Kidney tubule cell (primary cell): ENCODE measurements at places on chromosomes 2 and 18.

GRCh38 chr18:11747731-11748130, 58.7 kb downstream of the GNAL start:
- DNase-seq, result no peak

DNA sequence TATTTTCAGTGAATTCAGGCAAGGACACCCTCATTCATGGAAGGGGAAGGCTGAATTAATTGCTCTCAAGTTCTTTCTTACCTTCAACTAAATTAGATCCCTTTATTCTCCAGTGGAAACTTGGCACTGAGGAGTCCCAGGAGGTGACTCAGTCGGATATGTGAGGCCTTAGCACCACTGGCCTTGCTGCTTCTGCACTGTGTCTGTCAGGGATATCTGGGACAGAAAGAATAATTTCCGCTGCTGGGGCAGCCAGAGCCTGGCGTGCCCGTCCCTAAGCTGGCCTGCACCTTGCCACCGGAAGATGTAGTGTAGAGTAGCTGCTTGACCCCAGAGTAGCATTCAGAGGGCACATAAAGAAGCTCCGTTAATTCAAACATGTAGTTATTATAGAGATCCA, 53.4 kb downstream of the LIMS1 start:
- DNase-seq, result peak; percentile 82

DNA sequence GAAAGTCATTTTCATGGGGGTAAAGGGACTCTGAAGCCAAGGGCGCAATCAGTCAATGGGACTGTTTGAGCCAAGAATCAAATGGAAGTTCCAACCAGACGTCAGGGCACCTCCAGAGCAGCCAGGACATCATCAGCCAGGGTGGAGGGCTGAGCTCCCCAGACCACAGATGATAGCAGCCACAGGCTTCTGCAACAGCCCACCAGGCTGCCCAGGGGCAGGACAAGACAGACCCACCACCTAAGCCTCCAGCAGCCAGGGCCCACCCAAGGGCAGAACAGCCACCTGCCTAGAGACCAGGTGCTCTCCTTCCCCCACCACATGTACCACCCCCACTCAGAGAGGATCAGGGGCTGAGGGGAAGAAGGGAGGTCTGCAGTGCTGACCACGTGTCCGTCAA, 53.8 kb upstream of the SLC66A3 start:
- DNase-seq, result no peak

GRCh38 chr2:218582076-218582475, 13.4 kb downstream of the CNOT9 start:
- DNase-seq, result peak; percentile 89

GRCh38 chr2:9665898-9666297, 35.1 kb upstream of the YWHAQ start:
- peak; percentile 68 for DNase-seq

GRCh38 chr2:114534116-114535084, 92.0 kb downstream of the DPP10 start:
- DNase-seq, result no peak

DNA sequence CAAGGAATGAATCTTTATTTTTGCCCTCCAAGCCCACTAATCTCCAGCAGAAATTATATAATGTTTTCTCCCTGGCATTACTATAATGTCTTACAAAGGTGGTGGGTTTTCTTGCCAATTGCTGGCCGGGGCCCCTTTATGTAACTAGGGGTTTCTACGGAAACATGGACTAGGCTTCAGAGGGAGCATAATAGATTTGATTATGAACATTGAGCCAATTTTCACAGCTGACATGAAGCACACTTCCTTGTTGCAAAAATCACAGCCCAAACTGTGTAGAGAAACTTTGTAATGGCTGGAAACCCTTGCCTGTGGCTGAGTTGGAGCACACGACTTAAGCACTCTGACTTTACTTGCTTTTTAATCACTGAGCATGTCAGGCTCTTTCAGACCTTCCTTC, 3.8 kb upstream of the CYRIA start:
- no peak for DNase-seq

DNA sequence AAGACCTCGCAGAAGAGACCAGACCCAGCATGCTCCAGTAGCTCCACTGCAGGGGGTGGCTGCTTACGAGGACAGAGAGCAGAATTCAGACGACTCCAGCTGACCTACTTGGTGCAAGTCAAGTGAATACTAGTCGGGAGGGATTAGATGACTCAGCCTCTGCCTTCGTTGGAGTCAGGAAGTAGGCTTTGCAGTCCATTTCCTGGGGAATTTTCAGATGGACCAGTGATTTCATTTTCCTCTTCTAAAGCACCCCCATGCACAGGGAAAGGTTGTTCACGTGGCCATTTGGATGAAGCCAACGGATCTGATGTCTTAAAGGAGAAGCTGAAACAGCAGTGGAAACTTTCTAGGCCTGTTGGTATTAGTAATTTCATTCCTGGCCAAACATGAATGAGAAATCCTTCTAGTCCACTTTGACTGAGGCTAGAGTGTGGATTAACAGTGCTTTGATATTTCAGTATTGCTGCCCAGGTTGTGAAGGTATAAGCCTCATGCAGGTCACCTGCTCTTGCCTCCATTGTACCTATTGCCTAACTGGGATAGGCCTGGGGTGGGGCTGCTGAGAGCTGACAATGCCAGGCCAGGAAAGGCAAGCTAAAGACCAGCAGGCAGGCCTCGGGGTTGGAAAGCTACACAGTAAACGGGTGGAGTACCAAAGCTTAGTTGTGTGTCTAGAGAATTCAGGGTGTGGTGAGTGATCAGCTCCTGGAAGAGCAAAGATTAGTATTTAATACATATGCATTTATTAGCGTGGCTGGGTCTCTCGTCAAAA, 117.6 kb upstream of the FOSL2 start:
- peak; percentile 100 for DNase-seq

GRCh38 chr2:108950369-108951135, 38.5 kb downstream of the EDAR start:
- no peak for DNase-seq

DNA sequence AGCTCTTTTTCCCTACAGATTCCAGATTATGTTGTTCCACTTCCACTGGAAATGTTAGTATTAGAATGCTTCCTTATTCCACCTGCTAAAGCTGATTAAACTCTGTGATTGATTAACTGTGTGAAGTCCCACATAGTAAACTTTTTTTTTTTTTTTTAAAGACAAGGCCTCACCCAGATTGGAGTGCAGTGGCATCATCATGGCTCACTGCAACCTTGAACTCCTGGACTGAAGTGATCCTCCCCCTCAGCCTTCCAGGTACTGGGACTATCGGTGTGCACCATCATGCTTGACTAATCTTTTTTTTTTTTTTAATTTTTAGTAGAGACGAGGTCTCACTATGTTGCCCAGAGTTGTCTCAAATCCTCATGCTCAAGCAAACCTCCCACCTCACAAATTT, 108.5 kb upstream of the RBMS1 start:
- peak; percentile 59 for DNase-seq

- no peak for DNase-seq
Measured at GRCh38 chr18:24027156-24027827, 12.7 kb downstream of the TTC39C start.

DNA sequence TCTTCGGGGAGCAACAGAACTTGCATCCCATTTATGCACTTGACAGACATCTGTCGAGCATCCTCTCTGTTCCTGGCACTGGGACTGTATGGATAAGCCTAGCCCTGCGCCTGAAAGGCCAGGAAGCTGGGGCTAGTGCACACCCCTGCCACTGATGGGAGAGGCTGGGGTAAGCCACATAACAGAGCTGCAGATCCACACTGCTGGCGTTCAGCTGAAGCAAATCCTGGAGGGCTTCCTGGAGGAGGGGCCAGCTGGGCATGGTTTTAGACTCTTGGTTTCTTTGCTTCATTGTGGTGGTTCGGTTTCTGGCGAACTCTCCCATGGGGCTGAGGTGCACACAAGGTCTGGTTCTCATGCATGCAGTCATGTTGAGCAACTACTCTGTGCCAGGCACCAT, 45.5 kb upstream of the FOSL2 start:
- DNase-seq, result no peak

DNA sequence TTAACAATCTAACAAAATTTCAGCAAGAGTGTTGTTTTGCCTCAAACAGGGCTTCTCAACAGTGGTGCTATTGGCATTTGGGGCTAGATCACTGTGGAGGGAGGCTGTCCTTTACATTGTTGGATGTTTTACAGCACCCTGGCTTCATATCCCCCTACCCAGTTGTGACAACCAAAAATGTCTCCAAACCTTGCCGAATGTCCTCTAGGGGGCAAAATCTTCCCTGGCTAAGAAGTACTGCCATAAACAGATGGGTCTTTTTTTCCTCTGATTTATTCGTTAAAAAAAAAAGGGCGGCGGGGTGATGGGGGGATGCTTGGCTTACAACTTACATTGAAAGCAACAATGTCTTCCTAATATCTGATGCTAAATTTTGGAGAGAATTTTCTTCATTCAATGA, 207.6 kb upstream of the CCDC150 start:
- DNase-seq, result peak; percentile 4

DNA sequence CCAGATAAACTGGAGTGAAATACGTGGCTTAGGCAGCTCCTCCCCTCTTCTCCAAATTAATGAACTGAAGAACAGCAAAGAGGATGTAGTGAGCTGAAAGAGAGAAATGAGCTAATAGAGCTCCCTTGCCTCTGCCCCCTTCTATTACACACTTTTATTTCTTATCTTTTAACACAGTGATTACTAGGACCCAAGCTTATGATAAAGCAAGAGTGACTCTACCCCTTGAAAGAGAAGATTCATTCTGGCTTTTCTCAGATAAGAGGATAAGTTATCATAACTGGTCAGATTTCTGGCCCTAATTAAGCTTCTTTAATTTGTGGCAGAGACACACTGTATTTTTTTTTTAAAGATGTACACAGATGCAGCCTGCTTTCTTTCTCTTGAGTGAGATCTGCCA, 102.2 kb downstream of the MSTN start:
- no peak for DNase-seq

DNA sequence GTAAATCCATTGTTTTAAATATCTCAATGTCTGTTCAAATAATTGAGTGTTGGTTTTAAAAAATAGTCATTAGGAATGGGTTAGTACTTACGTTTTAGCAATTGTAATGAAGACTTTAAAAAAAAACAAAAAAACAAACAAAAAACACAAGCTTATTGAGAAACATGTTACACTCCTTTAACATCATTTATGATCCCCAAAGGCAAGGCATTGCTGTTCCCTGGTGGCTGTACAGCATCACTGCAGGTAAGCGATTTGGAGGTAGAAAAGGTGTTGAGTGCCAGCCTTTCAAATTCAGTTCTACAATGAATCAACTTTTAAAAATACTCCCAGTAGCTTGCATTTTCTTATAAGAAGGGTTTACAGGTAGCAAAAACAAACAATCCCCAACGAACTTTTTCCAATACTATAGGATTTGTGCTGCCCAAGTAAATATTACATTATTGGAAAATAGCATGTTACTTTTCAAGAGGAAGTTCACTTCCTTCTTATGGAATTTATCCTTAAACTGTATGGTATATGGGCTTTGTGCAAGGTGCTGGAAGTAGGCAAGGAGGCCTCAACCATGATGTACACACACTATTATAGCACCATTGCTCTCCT, 27.5 kb downstream of the CNRIP1 start:
- peak; percentile 31 for DNase-seq

- no peak for DNase-seq
Measured at GRCh38 chr18:28952339-28952738, 775.4 kb upstream of the CDH2 start.

GRCh38 chr2:118046634-118047210, 32.9 kb upstream of the CCDC93 start:
- peak; percentile 53 for DNase-seq

- DNase-seq, result peak; percentile 54
Measured at GRCh38 chr18:22504251-22505030, 86.7 kb upstream of the CTAGE1 start.

DNA sequence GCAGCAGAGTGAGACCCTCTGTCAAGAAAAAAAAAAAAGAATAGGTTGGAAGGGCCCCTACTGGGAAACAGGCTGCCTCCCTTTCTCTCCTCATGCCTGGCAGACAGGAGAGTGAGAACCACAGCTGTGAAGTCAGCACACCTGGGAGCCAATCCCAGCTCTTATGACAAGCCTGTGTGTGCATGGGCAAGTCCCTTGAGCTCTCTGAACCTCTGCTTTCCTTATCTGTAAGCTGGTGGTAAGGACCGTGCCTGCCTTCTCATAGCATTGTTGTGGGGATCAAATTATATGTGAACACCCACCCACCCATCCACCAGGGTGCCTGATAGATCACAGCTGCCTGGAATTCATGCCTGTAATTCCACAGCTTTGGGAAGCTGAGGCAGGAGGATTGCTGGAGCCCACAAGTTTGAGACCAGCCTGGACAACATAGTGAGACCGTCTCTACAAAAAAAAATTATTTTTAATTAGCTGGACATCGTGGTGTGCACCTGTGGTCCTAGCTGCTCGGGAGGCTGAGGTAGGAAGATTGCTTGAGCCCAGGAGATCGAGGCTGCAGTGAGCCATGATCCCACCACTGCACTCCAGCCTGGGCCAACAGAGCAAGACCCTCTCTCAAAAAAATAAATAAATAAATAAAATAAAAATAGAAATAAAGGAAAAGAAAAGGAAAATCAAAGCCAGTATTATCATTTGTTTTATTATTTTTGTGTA, 66.9 kb upstream of the MCFD2 start:
- DNase-seq, result no peak

- no peak for DNase-seq
Measured at GRCh38 chr18:77113361-77114151, 19.0 kb downstream of the MBP start.

DNA sequence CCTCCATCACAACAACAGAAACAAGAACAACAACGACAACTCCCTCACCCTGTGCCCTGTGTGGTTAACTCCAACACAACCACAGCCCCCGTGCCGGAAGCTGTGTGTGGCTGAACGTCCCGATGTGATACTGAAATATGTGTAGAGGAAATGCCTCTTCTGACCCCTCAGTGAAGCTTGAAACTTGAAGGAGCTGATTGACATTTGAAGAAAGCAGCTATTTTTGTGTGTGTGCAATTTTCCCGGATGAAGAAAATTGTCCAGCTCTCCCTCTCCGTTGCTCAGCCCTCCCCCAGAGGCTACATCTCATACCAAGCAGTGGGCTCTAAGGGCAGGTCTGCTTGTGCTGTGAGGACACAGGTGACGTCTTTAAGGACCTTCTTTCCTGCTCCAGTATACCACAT, 173.8 kb downstream of the ICOS start:
- no peak for DNase-seq

DNA sequence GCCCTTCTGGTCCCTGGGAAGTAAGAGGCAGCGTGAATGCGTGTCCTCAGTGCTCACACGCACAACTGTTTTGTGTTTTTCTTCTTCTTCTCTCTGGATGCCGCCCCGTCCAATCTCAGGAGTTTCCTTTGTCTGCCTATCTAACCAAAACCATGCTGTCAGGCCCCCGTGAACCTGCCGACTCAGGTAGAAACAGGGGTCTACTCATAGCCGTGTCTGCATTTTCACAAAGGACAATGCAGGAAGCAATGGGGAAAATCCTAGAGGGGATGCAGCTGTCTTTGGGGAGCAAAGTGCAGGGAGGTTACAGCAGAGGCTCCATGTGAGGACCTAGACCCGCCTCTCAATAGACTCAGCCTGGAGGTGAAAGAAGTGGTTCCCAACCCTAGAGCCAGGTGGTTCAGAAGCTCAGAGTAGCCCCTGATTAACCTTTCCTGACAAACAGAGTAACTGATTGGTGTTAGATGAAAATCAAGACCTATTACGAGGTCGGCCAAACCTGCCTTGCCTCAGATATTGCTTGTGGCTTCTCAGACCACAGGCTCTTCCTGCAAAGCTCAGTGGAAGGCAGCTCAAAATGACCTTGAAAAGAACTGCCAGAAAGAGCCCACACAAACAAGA, 49.3 kb downstream of the CD226 start:
- no peak for DNase-seq

- DNase-seq, result no peak
Measured at GRCh38 chr18:36623091-36623490, 205.7 kb downstream of the TPGS2 start.

- DNase-seq, result no peak
Measured at GRCh38 chr2:234310166-234310565, 186.7 kb downstream of the ARL4C start.
